ENCODE measurements at places on chromosomes 2 and 18.

- no peak for DNase-seq
These were observed 12.5 kb downstream of the WIPF1 start for GRCh38 chr2:174585146-174585545.

- DNase-seq = no peak
These were observed 75.4 kb upstream of the HNMT start for GRCh38 chr2:137888845-137889244.

DNA sequence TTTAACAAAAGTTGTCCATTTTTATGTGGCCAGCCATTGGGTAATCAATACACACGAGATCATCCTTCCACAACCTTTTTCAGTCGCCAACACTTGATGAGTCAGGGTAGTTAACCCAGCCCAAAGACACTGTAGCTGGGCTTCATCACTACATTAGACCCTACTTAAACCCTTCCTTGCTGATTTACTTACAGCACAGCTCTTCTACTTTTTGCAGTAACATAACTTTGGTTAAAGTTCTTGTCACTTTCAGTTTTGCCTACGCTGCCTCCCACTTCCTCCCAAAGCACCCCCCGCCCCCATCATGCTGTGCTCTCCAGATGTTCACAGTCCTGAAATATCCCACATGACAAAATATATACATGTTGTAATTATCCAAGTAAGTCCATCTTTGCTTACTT is 103.6 kb downstream of the CDK15 start:
- DNase-seq = no peak

DNA sequence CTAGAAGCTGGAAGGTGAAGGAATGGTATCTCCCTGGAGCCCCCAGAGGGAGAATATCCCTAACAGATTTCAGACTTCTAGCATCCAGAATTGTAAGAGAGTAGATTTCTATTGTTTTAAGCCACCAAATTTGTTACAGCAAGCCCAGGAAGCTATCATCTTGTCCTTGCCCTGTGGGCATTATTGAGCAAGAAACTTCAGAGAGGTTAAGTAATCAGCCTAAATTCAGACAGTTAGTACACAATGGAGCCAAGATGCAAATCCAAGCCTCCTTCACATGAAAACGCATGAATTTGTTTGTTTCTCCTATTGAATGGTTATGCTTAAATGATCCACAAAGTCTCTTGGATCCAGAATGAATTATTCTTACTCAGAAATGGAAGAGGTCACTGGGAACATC is 55.2 kb upstream of the TRIB2 start:
- no peak for DNase-seq

GRCh38 chr18:57175532-57175931 is 28.6 kb downstream of the BOD1L2 start:
- DNase-seq = no peak

DNA sequence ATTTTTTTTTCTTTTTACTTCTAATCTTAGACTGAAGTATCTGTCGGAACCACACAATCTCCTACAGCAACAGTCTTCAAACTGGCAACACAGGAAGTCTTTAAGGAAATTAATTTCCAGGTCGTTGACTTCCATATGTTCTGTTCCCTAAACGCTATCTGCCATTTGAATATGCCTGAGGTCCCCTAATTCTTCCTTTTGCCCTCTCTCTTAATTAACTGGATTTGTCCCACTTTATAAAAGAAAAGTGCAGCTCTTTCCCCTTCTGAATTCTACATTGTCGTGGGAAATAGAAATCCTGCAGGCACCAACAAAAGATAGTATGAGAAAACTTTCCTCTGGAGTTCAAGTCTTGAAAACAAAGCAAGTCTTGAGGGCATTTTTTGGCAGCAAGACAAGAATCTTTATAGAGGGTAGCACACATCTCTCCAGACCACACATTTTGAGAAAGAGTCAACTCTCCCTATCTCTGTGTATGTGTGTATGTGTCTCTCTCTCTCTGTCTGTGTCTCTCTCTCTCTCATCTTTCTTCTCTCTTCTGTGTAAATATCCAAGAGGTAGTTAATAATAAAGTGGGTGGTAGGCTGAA is 879.8 kb downstream of the SOCS6 start:
- DNase-seq = no peak

DNA sequence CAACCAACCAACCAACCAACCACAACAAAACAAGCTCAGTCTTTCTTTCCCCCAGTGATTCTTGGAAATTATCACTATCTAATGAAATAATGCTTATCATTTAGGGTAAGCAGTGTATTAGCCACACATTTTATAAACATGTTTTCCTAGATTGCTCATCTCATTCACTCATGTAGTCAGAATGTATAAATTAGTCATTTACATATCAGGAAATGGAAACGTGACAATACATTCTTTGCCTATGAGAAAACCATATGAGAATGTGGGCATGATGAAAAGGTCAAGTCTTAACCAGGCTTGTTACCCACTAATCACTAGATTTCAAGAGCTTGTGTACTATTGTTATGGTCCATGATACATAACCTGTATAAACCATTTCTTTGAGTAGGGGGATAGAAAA is 1583.4 kb upstream of the PIK3C3 start:
- no peak for DNase-seq

DNA sequence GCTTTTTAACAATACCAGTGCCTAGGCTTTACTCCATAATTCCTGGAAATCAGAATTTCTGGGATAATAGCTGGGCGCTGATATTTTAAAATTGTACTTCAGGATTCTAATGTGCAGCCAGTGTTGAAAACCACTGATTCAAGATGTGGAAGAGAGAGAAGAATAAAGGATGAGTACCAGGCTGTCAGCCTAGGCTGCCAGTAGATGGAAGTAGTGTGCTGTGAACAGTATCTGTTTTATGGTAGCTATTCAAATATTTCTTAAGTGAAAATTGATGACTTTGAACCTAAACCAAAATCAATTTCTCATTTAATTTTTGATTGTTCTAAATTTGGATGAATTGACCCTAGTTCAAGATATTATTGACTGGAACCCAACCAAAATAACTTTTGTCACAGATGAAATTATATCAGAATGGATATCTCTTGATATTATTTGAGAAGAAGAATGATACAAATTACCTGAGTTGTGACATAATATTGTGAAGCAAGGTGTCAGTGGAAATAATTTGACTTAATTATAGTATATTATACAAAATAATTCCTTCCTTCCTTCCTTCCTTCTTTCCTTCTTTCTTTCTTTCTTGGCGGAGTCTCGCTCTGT is 88.0 kb downstream of the COMMD1 start:
- no peak for DNase-seq

DNA sequence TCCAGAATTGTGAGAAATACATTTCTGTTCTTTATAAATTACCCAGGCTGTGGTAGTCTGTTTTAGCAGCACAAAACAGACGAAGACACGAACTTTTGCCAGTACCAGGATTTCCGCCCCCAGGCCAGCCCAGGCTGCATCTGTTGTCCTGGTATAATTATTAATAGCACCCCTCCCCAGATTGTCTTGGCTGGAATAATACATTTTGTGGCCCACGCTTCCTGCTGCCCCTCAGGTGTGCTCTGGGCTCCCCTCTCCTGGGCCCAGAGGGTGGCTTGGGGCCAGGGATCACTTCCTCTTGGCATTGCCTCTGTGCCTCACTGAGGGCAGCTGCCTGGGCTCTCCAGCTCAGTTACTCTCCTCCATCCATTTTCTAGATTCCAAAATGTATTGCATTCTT is 102.1 kb upstream of the HS6ST1 start:
- no peak for DNase-seq

DNA sequence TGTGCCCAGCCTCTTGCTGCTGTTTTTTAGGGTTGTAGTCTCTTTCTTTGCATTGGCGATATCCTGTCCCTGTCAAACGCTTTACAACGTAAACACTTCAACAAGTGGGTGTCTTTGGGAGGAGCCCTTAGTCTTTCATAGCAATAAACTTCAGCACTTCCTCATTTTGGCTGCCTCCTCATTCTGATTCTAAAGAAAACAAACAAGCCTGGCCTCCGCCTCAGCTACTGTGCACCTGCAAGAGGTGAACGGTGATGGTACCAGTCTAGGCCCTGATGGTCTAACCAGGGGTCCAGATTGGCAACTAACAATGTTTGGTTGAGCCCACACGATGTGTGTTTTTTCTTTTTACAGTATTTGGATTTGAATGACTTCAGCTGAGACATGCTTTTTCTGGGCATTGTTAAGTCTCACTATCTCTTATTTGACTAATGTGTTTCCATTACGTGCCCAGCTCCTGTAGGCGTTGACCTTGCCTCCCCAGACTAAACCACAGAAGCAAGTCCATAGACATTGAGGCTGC is 53.2 kb upstream of the CUL3 start:
- no peak for DNase-seq

DNA sequence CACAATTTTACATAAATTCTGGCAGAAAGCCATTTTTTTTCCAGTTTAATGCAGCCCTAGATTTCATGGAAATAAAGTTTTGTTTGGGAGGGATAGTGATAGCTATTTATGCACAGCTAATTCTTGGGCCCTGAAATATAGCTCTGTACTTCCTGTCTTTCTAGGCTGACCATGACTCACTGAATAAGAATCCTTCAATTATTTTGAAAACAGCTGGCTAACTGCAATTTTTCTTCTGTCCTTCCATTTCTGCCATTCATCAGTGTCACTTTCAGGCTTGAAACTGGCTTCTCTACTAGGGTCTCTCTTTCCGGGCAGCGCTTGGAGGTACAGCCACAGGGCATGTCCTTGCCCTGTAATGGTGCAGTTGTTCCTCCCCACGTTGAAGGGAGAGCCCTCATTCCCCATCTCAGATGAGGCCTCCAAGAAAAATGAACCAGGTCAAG is 97.1 kb upstream of the TMEM178A start:
- DNase-seq = no peak
